ENCODE measurements at places on chromosomes 1 and 21.

DNA sequence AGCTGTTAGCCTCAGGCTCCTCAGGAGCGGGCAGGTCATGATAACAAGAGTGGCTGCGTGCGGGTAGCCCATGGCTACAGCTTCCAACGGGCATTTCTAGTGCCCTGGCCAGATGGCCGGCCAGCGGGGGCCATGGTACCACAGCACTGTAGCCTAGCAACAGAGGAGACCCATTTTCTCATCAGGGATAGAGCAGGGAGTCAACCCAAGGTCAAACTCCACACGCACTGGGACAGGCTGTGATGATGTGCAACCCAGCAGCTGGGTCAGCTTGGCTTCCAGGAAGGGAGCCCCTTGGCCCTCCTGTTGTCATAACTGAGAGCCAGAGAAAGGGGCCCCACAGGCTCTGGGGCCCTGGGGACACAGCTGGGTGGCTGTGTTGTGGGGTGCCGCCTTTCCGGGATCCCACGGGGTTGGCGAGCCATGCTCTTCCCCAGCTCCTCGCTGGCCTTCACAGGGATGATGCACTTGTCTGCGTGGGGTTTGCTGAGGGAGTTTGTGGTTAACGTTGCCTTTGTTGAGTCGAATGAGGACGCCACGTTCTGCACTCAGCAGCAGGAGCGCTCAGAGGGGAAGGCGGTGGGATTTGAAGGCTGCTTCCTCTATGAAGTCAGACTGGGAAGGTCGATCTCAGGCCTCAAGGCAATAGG, 46.3 kb downstream of the COL18A1 start:
- DNase-seq: no peak

- DNase-seq: no peak
Measured at GRCh38 chr1:202068596-202068995, 54.1 kb upstream of the GPR37L1 start.

- no peak for DNase-seq
Measured at GRCh38 chr1:85801520-85801919, 93.3 kb upstream of the ZNHIT6 start.

DNA sequence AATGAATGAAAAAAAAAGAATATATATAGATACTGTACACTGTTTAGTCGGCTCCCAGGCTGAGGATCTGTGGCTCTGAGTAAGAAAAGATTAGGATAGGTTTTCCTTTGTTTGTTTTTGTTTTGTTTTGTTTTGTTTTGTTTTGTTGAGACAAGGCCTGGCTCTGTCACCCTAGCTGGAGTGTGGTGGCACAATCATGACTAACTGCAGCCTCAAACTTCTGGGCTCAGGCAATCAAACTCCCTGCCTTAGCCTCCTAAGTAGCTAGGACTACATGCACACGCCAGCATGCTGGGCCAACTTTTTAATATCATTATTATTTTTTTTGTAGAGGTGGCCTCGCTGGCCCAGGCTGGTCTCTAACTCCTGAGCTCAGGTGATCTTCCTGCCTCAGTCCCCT, 87.9 kb upstream of the PTBP2 start:
- DNase-seq: no peak

- no peak for DNase-seq
Measured at GRCh38 chr1:66699213-66699612, 53.0 kb upstream of the DYNLT5 start.

GRCh38 chr21:26769613-26770188, 75.5 kb downstream of the ADAMTS1 start:
- peak; percentile 71 for DNase-seq

GRCh38 chr1:32893198-32894018, 7.1 kb downstream of the HPCA start:
- peak; percentile 65 for DNase-seq

DNA sequence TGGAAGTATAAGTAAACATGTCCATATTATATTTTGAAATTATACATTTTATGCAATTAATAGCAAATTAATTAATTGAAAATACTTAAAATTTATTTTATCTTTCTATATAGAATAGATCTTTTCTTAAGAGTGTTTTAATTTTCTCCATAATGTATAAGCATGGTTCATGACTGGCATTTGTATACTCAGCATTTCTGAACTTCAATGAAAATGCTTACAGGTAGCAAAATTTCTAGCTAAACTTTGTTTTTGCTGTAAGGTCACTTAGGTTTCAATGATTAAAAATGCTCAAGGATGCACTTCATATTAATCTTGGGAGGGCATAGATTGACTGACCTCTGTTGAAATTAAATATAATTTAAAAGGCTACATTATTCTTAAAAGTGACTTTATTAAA, 1108.1 kb downstream of the BRINP3 start:
- no peak for DNase-seq

DNA sequence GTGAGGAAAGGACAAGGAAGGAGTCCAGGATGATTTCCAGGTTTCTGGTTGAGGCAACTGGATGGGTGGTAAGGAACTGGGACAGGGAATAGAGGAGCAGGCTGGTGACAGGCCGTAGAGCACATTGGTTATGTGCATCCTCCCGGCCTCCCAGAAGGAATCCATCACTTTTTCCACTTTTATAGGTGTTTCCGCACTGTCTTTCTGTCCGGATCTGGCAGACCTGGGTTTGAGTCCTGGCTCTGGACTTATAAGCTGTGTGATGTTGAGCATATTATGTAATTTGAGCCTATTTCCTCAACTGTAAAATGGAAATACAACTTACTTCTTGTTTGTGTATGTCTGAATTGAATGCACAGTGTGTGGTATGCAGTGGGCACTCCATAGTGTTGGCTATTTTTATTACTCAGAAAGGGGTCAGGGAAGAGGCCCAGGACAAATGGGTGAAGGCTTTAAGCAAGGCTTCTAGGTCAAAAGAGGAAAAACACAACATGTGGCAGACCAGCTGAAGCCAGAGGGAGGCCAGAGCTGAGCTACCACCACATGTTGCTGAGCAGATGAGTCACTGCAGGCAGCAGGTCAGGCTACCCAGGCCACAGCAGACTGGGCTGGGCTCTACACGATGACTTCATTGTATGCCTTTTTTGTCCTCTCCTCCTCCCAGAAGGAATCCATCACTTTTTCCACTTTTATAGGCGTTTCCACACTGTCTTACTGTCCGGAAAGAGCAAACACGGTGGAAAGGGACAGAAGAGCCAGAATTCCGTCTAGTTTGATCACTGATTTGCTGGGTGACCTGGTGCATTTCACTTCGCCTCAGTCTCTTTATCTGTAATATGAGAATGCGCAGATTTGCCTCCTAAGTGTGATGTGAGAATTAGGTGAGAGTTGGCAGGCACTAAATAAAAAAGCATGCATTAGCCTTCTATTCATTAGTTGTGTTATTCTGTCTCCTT, 791 bp upstream of the MAST2 start:
- DNase-seq: peak; percentile 92

GRCh38 chr1:161051219-161051618, 5.4 kb upstream of the USF1 start:
- DNase-seq: no peak

GRCh38 chr1:94481473-94481933, 60.1 kb downstream of the F3 start:
- peak; percentile 82 for DNase-seq

GRCh38 chr21:38244407-38244787, 12.4 kb upstream of the KCNJ15 start:
- no peak for DNase-seq

DNA sequence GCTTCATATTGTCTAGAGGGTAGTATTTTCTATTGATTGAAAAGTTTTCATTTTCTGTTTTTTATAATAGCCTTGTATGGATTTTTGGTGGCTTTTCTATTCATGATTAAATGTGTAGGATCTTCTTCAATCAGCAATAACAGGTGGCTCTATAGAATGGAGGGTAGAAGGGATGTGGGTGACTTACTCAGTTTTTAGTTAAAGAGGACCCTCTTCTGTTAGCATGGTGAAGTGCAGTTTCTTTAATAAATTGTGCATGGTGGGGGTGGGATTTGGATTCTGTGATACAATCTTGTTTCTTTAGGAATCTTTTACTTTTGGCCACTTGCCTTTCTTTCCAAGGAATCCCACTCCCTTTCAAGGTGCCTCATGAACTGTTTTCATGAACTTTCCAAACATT, 64.7 kb downstream of the SLC35A3 start:
- peak; percentile 28 for DNase-seq

GRCh38 chr1:61447968-61448430, 276.9 kb downstream of the TM2D1 start:
- no peak for DNase-seq

- no peak for DNase-seq
Measured at GRCh38 chr1:151108331-151108730, 37.8 kb downstream of the GABPB2 start.

GRCh38 chr1:57204942-57205787, 218.7 kb downstream of the DAB1 start:
- DNase-seq: no peak

- DNase-seq: no peak
Measured at GRCh38 chr1:230866171-230867070, 1.9 kb downstream of the C1orf198 start.

DNA sequence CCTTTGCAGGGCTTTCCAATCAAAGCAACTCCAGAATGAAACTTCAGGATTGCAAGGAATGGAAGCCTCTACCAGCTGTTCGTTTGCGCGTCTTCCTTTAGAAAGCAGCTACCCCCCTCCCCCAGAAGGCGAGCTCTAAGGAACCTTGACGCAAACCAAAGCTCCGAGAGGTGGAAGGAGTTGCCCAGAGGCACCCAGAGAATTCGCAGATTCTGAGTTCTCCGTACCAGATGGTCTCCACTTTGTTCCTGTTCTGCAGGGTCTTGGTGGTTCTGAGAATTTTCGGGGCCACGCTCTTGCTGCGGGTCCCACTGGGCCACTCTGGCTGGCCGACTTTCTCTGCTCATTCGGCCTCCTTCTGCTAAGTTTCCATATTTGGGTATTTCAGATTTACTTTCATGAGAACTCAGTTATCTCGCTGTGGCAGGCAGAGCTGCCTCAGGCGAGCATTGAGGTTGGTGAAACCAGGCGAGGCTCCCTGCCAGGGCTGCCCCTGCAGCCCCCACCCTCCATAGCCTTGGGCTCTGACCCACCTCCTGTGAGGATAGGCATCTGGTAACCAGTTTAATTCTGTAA, 801 bp downstream of the TRAF5 start:
- peak; percentile 67 for DNase-seq

GRCh38 chr1:224505454-224506093, 71.0 kb upstream of the WDR26 start:
- no peak for DNase-seq

DNA sequence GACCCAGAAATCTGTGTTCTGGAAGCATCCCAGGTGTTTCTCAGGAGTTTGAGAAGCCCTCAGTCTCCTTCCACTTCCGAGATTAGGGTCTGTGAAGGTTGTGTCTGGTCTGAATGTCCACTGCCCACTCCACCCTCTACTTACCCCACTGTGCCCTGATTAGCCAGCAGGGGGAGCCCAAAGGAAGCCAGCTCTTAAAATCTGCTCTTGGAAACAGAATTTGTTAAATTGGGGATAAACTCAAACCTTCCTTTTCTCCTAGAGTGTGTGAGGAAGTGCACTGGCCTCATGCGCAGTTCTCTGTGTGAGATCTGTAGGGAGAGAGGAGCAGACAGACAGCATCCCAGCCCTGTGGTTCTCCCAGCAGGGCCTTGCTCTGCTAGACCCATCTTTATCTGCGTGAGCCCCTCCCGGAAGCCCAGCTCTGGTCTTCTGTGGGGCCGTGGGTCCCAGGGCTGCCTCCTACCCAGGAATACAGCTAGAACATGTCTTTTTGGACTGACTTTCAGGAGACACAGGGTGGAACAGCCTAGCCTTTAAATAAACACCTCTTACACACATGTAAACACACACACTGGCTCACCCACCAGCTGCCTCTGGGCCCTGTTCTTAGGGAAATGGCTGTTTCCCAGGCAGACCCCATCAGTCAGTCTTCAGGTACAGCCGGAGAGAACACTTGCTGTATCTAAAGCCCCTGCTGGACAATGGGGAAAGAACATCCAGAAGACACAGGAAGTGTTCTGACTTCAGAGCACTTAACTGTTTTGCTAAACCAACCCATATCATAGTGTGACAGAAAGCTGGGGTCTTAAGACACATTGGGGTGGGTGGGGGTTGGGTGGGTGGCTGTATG, 52.2 kb downstream of the SMYD2 start:
- peak; percentile 61 for DNase-seq

DNA sequence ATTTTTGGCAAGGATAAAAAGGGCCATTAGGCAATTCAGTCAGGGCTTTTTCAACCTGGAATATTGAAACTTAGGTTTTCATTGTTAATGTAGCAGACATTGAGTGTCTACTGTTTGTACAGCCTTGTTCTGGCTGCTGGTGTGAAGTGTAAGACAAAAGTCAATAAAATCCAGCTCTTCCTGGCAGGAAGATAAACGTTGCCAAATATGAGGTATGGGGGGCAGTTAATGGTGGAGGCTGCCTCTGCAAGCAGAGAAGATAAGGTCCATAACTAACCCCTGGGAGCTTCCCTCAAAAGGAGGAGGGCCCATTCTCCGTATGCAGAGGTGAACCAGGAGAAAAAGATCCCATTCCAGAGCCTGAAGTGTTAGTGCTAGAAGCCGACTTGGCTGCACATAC, 19.5 kb upstream of the SHE start:
- no peak for DNase-seq

- no peak for DNase-seq
Measured at GRCh38 chr1:159927849-159928431, 2.6 kb upstream of the TAGLN2 start.

DNA sequence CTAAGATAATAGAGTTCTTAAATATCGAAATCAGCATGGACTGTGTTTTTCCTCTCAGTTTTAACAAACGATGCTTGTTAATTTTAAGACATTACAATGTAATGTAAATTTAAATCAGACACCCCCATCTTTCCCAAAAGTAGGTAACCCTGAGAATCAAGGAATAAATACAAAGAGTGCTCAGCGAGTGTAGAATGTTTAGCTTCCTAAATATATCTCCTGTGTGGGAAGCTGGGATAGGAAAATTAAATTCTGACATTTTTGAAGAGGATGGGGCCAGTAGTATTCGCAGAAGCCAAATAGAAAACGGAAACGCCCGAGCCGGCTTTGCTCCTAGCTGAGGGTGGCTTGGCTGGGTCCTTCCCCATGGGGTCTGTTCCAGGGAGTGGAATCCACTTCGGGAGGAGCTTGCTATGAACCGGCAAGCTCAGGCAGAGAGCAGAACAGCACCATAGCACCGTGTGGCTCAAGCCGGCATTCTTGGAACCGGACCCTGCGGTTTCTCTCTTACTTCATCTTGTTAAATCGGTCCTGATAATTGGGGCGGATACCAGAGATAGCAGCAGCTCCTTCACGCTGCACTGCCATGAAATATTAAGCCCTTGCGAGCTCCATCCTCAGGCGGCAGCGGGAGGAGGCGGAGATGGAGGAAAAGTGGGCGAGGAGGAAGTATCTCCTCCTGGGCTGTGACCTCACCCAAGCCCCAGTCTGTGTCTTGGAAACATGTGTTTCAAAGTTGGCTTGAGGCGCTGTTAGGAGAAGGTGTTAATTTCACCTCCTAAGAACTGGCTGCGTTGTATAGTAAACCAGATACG, 24.9 kb downstream of the MAP3K7CL start:
- no peak for DNase-seq
